ENCODE measurements at places on chromosomes 7 and 10.

GRCh38 chr10:126911301-126911700 is 6.1 kb downstream of the DOCK1 start:
- no peak for DNase-seq

GRCh38 chr10:58152673-58153263 is 114.9 kb downstream of the IPMK start:
- peak; percentile 60 for DNase-seq

- DNase-seq: peak; percentile 30
These were observed 59.9 kb upstream of the TM9SF3 start for GRCh38 chr10:96646751-96647166.

DNA sequence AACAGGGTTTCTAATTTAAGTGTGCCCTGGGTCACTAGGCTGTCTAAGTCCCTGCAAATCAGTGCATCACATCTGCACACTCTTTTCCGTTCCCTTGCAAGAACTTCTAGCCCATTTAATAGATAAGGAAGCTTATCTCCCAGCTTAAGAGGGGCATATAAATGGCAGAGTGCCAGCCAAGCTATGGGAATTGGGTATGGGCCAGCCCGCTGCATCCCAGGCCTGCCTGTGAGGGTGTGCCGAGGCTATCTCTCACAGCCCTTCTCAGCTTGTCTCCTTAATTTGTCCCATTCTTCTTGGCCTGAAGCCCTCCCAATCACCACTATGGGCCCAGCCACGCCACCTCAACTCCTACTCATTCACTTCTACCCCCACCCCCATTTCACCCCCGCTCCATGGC is 14.7 kb downstream of the AQP1 start:
- DNase-seq: no peak

- DNase-seq: no peak
These were observed 49.9 kb downstream of the ZNF365 start for GRCh38 chr10:62424026-62424425.

DNA sequence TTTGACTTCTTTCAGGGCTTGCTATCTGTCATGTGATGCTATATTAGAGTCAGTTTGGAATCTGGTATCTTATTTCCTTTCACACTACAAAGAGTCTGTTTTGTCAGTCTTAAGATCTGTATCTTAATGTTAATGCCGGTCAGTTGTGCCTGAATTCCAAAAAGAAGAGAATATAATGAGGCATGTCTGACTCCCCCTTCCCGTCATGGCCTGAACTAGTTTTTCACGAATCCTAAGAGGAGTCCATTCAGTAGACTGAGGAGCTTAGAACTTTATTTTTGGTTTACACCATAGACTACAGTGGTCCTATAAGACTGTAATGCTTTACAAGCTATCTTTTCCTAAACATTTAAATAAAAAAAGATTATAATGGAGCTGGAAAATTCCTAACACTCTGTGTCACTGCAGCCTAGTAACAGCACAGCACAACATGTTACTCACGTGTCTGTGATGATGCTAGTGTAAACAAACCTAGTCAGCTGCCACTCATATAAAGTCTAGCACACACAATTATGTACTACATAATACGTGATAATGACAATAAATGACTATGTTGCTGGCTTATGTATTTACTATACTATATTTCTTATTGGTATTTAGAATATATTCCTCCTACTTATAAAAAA is 50.6 kb downstream of the VPS41 start:
- no peak for DNase-seq

DNA sequence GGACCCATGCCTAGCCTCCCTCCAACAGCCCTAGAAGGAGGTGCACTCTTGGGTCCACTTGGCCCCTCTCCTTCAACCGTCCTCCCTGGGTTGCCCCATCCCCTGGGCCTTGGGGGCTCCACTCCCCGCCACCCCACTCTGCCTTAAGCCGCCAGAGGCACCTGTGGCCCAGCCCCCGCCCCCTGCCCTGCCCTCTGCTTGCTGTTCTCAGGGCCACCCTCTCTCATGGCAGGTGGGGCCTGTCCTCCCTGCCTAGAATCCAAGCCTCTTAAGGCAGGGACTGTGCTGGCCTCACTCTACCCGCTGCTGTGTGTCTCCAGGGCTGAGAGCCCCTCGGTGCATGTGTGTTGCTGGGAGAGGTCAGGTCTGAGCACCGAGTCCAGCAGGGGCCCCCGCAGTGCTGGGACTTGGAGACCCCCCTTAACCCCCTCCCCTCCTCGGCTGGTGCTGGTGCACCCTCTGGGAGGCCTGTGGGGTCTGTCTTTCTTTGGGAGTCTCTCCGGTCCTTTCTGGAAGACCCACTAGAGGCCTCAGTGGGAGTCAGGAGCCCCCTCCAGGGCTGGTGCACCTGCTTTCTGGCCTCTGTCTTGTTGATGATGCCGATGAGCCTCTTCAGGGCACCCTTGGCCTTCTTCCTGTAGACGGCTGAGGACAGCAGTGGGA is 43.8 kb downstream of the CFAP46 start:
- no peak for DNase-seq

GRCh38 chr10:4004990-4005389 is 220.0 kb upstream of the KLF6 start:
- DNase-seq: no peak

GRCh38 chr10:58704226-58704625 is 191.6 kb downstream of the BICC1 start:
- no peak for DNase-seq

GRCh38 chr10:131728286-131729228 is 172.3 kb upstream of the PPP2R2D start:
- DNase-seq: no peak

GRCh38 chr7:139588632-139589031 is 65.1 kb downstream of the CLEC2L start:
- DNase-seq: no peak

DNA sequence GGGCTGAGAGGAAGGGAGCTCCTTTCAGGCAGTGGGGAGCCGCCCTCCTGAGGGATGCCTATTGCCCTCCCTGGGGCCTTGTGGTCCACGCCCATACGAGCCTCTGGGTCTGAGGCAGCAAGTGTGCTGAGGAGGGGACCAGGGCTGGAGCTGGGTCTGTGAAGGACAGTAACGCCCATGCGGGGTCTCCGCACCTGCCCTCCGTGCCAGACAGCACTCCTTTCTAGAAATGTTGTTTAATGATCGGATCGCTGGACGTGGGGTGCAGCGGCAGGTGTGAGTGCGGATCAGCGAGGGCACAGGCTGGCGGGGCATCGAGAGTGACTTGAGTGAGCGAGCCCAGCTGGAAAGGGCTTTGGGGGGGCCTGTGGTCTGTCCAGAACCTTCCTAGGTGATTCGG is 70.1 kb downstream of the ELFN1 start:
- DNase-seq: no peak

DNA sequence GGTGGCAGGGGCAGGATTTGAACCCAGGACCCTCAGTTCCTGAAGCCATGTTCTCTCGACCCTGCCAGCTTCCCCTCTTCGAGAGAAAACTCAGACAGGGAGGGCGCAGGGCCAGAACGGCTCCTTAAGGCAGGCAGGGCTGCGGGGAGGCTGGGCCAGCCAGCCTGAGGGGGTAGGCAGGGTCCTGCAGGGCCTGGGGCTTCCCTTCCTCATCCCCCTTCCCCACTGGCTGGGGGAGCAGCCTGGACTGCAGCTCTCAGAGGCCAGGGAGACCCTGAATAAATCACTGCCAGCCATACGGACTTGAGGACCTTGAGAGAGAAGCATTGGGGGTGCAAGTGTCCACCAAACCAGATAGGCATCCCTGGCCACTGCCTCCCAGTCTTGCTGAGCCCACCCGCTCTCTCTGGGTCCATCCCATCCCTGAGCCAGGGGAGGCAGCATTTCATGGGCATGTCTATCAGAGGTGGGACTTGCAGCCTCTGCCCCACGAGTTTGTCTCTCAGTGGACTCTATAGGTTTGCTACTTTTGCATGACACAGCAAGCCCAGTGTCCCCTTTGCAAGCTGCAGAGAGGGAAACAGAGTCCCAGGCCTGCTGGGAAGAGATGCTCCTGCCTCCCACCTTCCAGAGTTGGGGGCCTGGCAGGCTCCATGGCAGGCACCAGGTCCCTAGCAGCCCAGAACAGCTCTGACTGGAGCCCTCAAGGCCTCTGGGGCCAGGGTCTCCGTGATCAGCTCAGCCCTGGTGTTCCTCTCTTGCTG is 70.9 kb downstream of the MYL10 start:
- DNase-seq: no peak

- DNase-seq: no peak
These were observed 243.2 kb downstream of the TCERG1L start for GRCh38 chr10:131068311-131068710.

DNA sequence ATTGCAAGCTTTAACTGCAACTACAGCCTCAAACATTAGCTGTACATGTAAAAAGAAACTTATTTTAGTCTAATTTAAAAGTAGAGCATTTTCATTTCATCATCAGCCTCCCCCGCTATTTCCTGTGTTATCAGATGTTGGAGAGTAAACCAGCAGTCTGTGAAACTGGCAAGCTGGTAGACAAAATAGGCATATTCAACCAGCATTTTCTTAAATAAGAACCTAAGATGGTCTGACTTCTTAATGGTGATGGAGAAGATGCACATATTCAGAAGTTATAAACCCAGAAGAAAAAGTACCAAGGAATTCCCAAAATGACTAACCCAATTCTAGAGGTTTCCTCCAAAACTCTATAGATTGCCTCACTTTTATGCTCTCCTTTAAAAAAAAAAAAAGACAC is 24.9 kb downstream of the PIK3AP1 start:
- DNase-seq: peak; percentile 61

GRCh38 chr7:24668927-24669635 is 88.2 kb downstream of the GSDME start:
- no peak for DNase-seq

- DNase-seq: no peak
These were observed 9.4 kb upstream of the GTPBP10 start for GRCh38 chr7:90337106-90337505.

DNA sequence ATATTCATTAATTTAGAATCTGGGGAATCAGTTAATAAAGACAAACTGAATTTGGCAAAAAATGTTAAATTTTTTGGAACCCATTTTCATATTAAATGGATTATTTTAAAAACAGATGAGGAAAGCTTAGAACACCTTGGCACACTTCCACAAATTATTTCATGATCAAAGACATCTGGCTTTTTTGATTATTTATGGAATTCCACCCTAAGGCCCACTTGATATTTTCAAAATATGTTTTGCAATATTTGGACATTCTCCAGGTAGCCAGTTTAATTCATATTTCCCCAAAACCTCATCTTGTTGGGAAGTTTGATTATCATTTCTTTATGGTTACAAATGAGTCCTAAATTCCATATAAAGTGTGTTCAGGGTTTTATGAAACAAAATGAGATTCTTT is 129.9 kb downstream of the DOCK4 start:
- no peak for DNase-seq

GRCh38 chr10:67665491-67665890 is 30.5 kb downstream of the CTNNA3 start:
- DNase-seq: no peak

GRCh38 chr7:91435381-91436059 is 171.3 kb downstream of the FZD1 start:
- DNase-seq: no peak

DNA sequence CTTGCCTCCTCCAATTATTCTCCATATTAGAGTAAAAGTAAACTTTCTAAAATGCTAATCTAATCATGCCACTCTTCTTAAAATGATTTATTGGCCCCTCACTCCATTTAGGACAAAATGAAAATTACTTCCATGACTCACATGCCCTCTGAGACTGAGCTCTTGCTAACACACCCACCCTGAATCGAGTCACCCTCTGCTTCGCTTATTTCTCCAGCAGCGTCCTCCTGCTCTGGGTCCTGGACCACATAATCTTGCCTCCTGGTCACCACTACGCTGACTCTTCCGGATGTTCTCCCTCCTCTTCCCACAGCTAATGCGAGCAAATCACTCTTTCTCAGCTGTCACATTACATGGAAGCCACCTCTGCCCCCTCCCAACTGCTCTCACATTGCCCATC is 384.0 kb upstream of the FZD8 start:
- DNase-seq: no peak

DNA sequence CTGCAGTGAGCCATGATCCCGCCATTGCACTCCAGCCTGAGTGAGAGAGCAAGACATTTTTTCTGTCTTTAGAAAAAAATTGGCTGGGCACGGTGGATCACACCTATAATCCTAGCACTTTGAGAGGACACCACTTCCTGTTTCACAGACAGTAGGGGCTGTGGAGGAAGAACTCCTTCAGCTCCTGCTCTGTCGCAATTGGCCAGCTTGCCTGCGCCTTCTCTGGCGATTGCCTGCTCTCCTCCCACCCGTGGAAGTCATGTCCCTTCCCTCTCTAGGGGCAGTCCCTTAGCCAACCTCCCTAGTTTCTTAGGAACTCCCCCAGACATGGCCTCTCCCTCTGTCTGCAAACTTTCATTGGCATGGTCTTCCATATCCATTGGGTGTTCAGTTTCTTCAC is 8.7 kb downstream of the PDSS1 start:
- DNase-seq: no peak

DNA sequence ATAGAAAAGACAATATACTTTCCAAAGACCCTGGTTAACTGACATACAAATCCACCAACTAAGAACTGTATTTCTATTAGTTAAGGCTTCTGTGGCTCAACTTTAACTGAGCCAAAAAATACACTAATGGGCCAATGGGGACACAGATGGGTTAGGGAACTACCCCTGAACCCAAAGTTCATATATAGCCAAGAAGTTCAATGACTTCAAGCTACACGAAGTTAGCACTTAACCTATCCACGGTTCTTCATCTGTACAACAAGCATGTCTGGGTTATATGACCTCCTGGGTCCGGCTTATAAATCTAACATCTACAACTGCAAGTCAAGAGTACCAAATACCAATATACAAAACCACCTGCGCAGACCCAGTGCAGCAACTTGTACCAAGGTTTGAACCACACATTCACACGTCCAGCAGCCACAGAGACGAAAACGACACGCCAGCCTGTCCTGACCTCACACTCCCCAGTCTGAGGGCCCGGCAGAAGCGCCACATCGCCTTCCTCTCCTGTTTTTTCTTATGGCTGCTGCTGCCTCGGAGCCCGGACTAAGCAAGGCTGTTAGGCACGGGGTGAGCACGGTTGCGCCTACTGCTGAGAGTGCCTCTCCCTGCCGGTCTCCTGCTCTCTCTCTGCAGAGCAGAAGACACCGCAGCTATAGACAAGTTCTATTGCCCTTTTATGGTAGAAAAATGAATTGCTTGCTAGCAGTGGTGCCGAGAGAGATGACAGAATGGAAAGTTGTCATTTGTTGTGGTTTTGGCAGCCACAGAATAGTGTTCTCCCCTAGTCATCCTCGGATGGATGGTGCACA is 86.3 kb downstream of the RNF216 start:
- peak; percentile 95 for DNase-seq
